Stimulated activated CD8-positive, alpha-beta memory T cell treated with anti-CD3 and anti-CD28 coated beads, Interleukin-4, amount 100 ng/mL, for 24 hours (primary cell): ENCODE measurements at places on chromosomes 2 and 18.

- no peak for DNase-seq
These were observed 1.1 kb upstream of the NEDD4L start for GRCh38 chr18:58042826-58043490.

GRCh38 chr2:42435628-42436027, 58.2 kb downstream of the KCNG3 start:
- no peak for DNase-seq

GRCh38 chr2:196268538-196269338, 97.4 kb upstream of the STK17B start:
- DNase-seq = no peak

GRCh38 chr2:46170026-46170425, 127.2 kb upstream of the EPAS1 start:
- DNase-seq = no peak

GRCh38 chr2:72497763-72498162, 328.1 kb downstream of the EXOC6B start:
- DNase-seq = no peak

- no peak for DNase-seq
These were observed 5.7 kb upstream of the KRCC1 start for GRCh38 chr2:88061295-88061694.

DNA sequence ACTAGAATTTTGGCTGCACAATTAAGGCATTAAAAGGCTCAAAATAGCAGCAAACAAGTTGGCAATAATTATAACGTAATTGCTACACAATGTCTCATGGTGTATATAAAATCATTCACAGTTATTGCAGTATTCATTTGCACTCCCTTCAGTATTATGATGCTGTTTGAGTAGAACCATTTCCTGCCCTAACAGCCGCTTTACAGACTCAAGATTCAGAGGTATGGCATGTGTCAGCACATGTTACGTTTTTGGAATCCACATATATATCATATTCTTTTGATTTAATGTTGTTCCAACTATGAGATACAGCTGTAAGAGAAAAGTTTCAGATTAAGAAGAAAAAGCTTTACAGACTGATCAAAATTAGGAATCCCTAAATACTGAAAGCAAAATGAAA, 56.3 kb upstream of the NCKAP5 start:
- no peak for DNase-seq

DNA sequence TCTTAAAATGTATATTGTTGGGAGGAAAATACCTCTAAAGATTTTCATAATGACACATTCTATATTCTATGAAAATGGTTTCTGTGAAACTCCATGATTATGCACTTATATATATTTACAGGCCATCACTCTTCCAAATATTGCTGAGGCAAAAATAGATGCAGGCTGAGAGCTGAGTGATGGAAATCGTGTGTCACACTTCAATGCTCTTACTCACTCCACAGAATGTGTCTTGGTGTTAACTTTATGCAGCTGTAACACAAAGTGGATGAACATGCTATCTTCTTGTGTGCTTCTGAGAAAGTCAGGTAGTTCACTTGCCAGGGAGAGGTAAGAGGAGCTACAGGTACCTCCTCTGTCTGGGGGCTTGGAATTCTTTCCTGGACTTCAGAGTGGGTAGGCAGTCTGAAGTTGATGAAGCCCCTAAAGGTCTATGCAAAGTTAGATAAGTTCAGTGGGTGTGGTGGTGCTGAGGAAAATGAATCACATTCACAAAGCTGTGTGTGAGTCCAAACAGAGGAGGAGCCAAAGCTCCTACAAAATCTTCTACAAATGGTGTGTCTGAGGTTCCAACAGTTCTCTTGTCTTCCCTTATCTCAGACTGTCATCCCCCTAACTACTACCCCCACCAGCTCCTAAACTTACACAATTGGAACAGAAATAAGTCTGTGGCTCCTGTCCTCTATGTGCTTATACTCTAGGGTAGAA, 74.2 kb upstream of the ST6GAL2 start:
- no peak for DNase-seq

DNA sequence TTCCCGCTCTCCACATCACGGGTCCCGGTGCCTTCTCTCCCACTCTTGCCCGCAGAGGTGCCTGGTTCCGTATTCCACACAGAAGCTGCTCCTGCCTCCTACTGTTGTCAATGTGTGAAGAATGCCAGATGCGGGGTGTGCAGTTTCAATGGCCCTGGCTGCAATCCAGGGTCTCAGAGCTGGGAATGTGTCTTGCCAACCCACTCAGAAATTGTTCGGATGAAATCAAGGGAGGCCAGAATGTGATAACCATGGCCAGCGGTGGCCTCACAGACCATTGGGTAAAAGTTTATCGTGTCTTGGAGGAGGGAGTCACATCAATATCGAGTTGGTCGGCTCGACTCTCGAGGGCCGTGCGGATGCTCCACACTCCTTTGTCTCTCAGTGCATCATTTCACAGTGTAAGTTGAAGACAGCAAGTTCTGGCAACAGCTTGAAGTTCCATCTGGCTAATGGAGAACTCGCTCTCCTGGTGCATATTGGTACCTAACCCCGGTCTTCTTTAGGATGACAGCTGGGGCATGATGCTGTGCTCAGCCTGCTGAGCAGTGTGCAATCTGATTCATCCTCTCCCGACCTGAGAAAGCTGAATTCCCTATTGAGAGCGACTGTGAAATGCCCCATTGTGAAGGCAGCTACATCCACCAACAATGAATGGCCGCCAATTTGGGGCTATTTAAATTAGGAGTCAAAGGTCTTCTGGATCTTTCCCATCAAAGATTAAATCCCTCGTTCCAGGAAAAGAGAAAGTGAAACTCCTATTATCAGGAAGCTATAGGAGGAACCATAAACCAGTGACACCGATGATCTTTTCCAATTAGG, 389.0 kb downstream of the SOX11 start:
- DNase-seq = no peak

DNA sequence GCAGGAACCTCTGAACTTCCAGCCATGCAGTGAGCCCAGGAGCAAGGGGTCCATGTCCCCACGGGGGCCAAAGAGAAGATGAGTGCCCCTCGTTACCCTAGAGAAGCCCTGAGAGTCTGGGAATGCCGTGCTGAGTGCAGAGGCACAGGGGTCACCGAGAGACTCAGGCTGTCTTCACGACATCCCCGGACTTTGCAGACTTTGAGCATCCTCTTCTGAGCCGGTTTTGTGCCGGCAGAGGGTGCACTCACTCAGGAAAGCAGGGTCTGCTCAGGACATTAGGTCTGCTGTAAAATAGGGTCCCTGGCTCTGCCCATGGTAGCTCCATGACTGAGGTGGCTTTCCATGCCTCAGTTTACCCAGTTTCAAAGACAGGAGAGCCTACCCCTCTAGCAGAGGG, 71.0 kb downstream of the GALNT14 start:
- no peak for DNase-seq

GRCh38 chr2:234136461-234136860, 86.0 kb downstream of the SPP2 start:
- no peak for DNase-seq
